ENCODE measurements at places on chromosomes 13 and 19. TPM values are rescaled to one million over a fixed set of nuclear protein-coding genes. Genes with fewer than 3 reads are reported as not detected.

Gene MISP3
- 6.7 TPM for total RNA-seq

Gene PRKCG
- 5.9 TPM for total RNA-seq

Gene FPR1
- total RNA-seq: not detected

Gene MEX3D
- total RNA-seq: 55.6 TPM

Gene KLK8
- 128 TPM for total RNA-seq

Gene TEX26
- not detected for total RNA-seq

Gene VSTM1
- not detected for total RNA-seq

Gene SLITRK1
- 3.1 TPM for total RNA-seq

- no peak for DNase-seq
Measured at GRCh38 chr13:95636853-95637252, 7.7 kb downstream of the DZIP1 start.

DNA sequence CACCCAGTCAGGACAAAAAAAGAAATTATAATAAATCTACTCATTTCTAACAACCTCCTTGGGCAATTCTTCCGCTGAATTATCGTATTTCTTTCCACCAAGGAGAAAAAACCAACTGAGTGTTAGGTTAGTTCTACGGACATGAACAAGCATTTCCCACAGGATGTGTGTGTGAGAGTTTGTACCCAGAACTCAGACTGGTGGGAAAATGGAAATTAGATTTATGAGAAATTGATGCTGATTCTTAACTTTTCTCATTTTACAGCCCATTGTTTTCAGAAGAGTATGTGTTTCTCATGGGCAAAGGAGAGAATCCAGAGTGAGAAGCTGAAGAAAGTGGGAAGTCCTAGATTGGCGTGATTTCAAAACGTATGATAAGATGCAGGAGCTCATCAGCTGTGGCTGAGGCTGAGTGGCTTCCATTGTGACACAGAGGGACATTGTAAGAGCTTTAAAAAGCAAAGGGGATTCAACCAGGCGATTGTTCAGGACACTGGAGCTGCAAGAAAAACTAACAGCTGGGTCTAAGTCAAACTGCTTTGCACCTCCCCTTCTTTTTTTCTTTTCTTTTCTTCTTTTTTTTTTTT is 184.7 kb upstream of the ARGLU1 start:
- no peak for DNase-seq

DNA sequence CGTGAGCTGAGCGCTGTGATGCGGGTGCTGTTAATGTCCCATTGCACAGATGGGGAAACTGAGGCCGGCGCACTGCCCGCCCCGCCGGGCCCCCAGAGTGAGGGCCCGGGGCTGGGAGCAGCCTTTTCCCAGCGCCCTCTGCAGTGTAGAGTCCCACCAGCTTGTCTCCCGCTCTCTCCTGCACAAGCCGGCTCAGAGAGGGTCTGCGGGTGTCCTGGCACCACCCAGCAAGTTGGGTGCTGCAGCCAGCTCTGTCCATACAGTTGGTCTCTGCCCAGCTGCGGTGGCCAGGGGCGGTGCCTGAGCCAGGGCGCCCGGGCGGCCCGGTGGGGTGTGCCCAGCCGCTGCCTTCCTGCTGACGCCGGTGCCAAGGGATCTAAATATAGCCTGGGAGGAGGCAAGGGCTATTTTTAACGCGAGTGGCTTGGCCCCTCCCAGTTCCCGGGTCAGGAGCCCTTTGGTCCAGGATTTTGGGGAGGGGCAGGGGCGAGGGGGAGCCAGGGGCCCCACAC is 19.3 kb downstream of the GADD45B start:
- DNase-seq: peak; percentile 81

DNA sequence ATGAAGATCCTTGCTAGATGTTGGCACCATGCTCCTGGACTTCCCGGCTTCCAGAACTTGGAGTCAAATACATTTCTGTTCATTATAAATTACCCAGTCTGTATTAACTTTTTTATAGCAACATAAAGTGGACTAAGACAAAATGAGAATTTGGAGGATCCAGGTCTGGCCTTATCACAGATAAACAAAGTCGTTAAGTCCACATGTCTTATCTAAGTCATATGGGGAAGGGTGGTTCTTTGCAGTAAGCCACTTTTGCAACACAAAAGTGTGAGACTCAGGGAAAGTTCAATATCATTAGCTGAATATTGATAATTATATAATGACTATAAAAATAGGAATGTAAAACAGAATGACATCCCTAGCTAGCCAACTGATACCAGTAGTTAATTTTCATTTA is 91.6 kb upstream of the SIAH3 start:
- DNase-seq: no peak

- no peak for DNase-seq
Measured at GRCh38 chr19:23273022-23273589, 22.9 kb upstream of the ZNF724 start.

- no peak for DNase-seq
Measured at GRCh38 chr19:3370214-3370720, 3.9 kb downstream of the NFIC start.

GRCh38 chr19:10402441-10403038 is 802 bp downstream of the CDC37 start:
- DNase-seq: no peak

DNA sequence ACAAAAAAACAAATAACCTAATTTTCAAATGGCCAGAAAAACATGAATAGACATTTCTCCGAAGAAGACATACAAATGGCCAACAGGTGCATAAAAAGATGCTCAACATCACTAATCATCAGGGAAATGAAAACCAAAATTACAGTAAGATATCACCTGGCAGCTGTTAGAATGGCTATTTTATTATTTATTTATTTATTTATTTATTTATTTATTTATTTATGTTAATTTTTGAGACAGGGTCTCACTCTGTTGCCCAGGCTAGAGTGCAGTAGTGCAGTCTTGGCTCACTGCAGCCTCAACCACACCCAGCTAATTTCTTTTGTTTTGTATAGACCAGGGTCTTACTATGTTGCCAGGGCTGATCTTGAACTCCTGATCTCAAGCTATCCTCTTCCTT is 27.1 kb upstream of the LATS2 start:
- no peak for DNase-seq

DNA sequence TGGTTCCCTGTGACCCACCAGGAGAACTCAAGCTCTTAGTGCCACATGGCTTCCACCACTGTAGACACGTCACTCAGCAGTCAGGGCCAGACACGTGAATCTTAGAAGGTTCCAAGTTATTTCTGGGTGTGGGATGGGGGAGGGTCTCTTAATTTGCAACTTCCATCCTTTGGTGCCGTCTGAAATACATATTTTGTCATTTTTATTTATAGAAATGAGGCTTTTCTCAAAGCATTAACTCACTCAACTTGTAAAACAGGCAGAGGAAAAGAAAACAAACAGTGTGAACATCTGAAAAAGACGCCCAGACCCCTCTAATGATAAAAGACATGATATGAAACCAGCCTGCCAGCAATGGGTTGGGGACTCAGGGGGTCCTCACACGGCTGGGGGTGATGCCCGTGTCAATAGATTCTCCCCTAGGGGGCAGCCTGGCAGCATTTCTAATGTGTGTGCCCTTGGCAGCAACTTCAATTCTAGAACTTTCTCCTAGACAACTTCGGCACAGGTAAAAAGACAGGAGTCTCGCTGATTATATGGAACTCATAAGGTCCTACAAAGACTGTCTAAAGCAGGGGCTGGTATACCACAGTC is 15.4 kb downstream of the PIP5K1C start:
- no peak for DNase-seq

- no peak for DNase-seq
Measured at GRCh38 chr19:35587321-35587720, 1.3 kb downstream of the PMIS2 start.

DNA sequence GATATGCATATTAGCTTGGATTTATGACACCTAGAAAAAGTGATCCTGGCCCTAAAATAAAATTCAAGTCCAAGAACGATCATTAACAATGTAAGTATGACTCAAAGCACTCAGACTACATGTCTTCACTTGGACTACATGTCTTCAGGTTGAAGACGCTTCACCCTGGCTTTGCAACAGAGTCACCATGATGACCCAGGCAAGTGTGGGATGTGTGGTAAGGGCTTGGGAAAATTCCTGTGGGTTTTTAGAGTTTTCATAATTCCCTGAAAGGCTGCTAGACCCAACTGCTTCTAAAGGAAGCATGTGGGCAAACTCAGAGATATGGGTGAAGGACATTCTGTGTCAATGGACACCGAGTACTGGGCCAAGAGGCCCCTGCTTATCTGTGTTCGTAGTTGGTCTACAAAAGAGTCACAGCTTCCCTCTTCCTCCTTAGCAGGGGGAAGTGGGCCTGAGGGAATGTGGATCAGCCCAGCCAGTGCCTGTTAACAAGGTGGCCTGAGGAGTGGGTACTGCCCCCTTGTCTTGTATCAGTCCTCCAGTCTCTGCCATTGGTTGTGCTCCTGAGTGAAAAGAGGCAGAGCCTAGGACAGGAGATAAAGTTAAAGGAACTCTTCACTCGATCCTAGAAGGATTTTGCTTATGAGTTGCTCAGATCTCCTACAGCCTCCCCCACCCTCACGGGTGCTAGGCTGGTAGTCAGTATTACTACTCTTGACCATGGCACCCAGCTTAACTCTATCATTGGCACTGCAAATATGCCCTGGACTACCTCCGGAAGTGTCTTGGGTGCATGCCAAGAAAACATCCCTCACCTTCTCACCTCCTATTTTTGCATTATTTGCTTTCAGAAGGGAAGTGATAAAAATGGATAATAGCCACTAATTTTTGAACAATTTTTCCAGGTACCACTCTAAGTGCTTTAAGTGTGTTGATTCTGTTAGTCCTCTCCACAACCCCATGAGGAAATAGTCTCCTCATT is 406.3 kb downstream of the COG6 start:
- DNase-seq: no peak

DNA sequence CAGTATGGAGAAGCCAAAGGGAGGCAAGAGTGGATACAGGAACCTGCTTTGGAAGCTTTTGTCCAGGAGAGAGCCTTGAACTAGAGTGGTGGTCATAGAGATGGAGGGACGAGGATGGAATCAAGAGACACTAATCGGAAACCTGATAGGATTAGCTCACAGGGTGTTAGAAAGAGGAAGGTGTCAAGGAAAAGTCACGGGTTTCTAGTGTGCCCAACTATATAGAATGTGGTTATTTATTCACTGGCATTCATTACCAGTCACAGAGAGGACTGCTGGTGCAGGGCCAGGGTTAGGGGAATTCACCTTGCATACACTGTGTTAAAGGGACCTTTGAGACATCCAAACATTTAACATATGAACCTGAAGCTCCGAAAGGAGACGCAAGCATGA is 43.4 kb upstream of the URAD start:
- no peak for DNase-seq

- DNase-seq: no peak
Measured at GRCh38 chr13:33541962-33542308, 256.4 kb upstream of the STARD13 start.

All from PC-9 (cell line).